Stimulated activated naive CD8-positive, alpha-beta T cell treated with anti-CD3 and anti-CD28 coated beads, Interleukin-15, Interleukin-2, amounts not matched to agents 100 U/mL and 50 U/mL, for 24 hours (primary cell): ENCODE measurements at places on chromosomes 7 and 10.

GRCh38 chr7:92400013-92400412 lies 47.3 kb upstream of the GATAD1 start:
- no peak for DNase-seq

DNA sequence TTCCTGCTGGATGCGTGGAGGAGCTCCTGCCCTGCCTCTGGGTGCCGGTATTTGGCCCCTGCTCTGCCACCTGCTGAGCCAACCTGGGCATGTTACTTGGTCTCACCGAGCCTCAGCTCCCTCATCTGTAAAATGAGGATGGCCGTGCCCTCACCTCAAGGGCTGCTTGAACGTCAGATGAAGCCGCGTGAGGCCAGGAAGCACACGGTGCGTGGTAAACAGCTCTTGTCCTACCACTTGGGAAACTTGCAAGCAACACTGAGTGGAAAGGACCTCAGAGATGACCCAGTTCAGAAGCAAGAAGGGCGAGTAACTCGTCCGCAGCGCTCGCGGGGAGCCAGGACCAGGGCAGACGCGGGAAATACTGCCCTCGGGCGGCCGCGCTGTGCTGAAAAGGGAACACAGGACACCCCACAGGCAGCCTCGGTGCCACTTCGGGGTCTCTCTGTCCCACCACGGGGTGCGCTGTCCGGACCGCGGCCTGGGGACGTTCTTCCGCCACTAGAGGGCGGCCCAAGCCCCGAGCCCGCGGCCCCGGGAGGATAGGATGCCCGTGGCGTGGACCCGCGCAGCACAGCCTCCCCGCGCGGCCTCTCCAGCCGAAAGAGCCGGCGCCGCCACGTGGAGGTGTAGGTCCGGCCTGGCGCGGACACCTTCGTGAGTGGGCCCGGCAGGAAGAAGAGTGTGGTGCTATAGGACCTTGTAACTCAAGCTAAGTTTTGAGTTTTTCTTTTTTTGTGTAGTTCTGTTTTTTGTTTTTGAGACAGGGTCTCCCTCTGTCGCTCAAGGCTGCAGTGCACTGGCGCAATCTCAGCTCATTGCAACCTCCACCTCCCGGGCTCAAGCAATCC lies 94.1 kb downstream of the PRKAG2 start:
- peak; percentile 85 for DNase-seq

- DNase-seq: no peak
Measured at GRCh38 chr7:1889556-1890181, 219.6 kb downstream of the ELFN1 start.

- no peak for DNase-seq
Measured at GRCh38 chr7:50426280-50427045, 23.7 kb downstream of the FIGNL1 start.

DNA sequence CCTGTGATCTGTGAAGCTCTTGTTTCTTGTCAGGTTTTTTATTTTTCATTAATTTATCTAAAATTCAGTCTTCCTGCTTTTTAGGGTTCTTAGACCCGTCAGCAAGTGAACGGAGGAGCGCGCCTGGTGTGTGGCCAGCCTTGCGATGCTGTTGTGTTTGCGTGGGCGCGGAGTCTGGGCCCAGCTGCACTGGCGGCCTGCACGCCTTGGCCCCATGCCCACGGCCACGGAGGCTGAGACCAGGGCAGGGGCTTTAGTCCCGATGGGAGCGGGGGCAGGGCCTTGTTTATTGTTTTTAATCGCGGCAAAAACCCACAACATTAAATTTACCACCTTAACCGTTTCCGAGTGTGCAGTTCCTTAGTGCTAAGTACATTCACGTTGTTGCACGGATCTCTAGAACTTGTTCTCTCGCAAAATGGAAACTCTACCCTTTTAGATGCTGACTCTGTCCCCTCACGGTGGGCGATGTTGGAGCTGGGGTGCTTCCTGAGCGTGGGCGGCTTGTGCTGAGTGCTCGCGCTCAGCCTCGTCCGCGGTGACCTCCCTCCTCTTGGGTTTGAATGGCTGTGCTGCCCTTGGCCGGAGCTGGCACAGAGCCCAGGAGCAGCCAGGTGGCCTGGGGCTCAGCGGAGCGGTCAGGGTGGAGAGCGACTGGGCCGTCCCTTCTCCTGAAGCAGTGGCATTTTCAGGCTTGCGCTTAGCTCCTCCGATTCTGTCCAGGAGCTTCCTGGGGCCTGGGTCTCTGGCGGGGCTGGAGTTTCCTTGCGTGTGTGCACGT lies 69.1 kb downstream of the INPP5A start:
- DNase-seq: no peak

DNA sequence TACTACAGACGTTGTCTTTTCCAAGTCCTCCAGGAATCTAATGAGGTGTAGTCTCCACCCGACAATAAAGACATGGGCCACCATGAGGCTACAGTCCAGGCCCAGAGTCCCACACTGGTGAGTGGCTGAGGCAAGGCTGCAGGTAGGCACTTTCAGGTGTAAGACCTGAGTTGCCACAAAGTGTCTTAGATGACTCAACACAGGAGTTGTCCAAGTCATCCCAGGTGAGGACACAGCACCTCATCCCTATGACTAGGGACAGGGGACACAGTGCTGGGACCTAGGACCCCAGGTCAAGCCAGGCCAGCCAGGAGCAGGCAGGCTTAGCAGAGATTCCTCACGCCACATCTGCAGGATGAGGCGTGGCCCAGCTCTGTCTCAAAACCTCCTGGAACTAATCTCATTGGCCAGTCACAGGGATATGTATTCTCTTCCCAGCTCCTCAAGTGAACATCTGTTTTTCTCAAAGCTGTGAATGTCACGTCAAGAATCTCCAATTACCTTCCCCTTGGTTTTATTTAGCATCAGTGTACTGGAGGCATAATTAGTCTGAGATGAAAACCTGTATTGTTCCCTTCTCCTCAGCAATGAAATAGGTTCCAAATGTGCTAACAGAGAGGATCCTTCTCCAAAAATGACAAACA lies 254.6 kb downstream of the GRID1 start:
- no peak for DNase-seq

DNA sequence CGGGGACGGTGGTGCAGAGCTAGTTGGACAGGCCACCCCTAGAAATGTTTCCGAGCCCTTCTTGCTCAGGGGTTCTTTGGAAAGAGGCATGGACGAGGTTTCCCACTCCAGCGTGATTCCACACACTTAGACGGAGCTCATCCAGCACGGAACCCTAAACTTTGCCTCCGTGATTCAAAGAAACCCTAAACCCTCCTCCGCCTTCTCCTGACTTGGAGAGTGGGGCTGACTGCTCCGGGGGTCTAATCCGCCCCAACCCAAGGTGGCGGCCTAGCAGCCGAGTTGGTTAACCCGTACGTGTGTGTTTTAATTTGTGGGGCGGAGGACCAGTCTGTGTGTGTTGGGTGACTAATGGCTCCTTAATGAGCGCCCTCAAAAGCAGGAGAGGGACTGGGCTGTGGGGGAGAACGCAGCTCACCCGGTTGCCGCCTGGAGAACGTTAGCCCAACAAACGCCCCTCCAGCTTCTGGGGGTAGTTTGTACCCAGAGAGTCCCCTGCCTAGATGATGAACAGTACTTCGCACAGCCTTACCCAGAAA lies 3.8 kb downstream of the NEUROG3 start:
- DNase-seq: no peak

- DNase-seq: no peak
Measured at GRCh38 chr7:37408291-37409228, 40.1 kb downstream of the ELMO1 start.

DNA sequence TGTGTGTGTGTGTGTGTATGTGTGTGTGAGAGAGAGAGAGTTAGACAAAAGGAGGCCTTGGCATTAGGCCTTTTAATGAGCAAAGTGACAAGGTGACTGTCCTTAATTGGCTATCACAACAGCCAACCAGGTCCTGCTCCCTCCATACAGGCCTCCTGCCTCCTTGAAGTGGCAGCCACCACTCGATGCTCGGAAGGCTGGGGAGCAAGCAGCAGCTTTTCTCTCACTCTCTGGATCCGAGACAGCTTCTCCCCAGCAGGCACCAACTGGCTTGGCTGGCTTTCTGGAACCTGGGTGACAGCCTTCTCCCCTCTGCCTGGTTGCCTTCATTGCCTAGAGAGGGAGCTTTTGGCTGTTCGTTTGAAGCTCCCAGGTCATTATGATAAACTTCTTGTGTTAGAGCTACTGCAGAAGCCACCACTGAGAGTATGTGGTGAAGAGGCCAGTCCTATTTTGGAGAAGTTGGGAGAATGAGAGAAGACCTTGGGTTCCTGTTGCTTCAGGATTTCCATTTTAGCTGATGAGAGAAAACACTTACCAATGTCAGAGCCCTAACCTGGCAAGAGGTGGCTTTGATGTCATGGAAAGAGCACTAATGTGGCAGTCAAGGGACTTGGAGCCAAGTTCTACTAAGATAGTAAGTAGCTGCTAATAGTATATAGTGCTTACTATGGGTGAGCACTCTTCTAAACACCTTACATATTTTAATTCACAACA lies 37.6 kb downstream of the RPS24 start:
- DNase-seq: no peak

- no peak for DNase-seq
Measured at GRCh38 chr10:47166405-47166777, 133.6 kb upstream of the GDF10 start.

DNA sequence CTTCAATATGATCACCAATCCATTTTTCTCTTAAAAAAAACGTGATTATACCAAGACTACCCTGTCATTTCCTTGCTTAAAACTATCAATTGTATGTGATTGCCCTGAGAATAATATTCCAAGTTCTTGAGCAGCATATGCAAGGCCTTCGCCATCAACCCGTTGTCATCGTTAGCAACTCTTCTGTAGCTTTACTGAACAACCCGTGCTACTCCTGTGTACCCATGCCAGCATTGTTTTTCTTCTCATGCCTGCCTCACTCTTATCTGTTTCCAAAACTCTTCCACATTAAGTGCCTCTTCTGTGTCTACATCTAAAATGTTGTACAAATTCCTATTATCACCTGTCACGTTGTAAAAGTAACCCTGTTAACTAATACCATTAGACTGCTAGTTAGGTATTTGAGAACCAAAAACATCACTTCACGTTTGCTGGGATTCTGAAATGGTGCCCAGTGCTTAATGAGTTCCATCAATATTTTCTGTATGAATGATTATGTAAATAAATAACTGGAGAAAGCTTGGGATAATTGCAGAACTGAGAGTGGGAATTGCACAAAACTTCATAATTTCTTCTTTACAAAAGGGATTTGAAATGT lies 10.5 kb downstream of the CAV2 start:
- DNase-seq: no peak

DNA sequence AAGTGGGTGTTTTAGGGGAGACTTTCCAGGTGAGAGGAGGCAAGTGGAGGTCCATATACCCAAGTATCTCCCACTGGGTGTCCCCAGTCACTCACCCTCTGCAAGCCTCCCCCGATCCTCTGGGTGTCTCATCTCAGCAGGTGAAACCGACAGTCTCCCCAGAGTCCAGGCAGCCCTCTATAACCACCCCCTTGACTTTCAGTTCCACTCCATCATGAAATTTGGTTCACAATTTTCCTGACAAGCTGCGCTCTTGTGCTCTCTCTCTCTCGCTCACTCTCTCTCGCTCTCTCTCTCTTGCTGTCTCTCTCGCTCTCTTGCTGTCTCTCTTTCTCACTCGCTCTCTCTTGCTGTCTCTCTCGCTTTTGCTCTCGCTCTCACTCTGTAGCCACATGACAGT lies 8.1 kb upstream of the RABGEF1 start:
- no peak for DNase-seq

DNA sequence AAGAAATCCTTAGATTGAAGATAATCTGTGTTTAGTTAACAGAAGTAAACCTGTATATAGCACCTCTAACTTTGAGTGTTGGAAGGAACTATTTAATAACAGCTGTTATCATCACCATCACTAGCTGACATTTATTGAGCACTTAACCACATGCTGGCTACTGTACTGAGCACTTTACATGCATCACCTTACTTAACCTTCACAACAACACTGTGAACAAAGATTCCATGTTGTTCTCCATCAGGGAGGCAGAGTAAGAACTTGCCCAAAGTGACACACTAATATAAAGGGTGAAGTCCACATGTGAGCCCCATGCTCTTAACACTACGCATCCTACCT lies 182.2 kb downstream of the ST7 start:
- DNase-seq: no peak

GRCh38 chr7:95472581-95473161 lies 13.1 kb upstream of the ASB4 start:
- DNase-seq: no peak

DNA sequence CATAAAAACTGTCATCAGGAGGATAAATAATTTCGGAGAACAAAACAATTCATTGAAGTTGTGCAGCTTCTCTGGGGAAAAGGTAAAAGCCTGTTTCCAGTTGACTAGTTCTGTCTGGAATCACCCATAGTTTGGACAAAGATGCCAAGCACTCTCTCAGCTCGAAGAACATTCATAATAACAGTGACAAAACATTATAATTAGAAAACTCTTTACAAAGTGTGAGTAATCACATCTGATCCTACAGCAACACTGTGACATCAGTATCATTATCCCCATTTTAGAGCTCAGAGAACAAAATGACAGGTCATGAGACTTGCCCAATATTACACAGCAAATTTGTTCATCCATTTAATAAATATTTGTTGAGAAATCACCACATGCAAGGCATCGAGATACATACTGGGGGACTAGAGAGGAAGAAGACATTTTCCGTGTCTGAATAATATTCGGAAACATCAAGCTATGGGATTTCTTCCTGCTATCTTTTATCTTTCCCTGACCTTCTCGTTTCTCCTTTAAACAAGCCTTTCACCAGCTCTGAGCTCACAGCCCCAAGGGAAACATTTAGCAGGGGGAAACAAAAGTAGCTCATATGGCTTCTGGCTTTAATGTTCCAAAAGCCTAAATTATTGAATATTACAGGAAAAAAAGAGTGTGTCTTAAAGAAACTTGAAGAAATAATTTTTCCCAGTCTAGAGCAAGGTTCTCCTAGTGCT lies 123.3 kb upstream of the GHITM start:
- DNase-seq: no peak
